Erythroblast (primary cell): ENCODE measurements at places on chromosomes 16 and 17.

- DNase-seq = no peak
These were observed 86.2 kb downstream of the OR1D5 start for GRCh38 chr17:2977157-2977556.

DNA sequence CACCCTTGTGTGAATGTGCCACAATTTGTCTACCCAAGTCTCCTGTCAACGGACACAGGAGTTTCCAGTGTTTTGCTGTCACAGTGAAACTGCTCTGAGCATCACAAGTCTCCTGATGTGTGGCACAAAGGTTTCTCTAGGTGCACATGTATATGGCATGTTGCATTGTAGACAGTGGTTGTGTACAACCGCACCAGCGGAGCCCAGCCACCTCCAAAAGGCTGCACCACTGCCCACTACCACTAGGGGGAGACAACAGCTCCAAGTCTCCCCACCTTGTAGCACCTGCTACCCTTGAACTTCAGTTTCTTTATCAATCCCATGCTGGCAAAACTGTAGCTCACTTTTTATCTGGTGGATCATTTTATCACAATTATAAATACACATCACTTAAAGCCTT lies 95.5 kb upstream of the ZNF469 start:
- peak; percentile 32 for DNase-seq

DNA sequence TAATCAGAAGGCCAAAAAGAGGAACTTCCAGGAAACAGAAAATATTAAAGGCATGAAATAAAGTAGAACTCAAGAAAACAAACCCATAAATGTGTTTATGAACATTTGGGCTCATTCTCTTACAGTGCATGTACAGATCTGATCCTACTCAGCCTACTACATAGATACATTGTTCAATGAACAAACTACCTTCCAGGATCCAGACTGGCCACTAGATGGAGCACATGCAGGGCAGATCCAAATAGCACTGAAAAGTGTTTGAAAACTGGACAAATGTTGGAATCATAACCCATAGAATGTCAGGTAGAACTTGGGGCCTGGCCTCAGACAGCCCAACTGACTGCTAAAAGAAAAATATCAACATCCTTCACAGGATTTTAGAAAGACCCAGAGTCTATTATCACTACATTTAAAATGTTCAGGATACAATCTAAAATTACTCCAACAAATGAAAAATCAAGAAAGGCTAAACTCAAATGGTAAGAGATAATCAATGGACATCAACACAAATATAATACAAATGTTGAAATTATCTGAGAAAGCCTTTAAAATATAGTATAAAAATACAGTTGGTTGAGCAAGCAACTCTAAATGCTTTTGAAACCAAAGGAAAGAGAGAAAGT lies 122.4 kb upstream of the NUDT7 start:
- peak; percentile 15 for DNase-seq

- DNase-seq = no peak
These were observed 5.6 kb downstream of the NOG start for GRCh38 chr17:56599088-56599487.

- no peak for DNase-seq
These were observed 333.6 kb downstream of the C16orf95 start for GRCh38 chr16:86983621-86984020.

DNA sequence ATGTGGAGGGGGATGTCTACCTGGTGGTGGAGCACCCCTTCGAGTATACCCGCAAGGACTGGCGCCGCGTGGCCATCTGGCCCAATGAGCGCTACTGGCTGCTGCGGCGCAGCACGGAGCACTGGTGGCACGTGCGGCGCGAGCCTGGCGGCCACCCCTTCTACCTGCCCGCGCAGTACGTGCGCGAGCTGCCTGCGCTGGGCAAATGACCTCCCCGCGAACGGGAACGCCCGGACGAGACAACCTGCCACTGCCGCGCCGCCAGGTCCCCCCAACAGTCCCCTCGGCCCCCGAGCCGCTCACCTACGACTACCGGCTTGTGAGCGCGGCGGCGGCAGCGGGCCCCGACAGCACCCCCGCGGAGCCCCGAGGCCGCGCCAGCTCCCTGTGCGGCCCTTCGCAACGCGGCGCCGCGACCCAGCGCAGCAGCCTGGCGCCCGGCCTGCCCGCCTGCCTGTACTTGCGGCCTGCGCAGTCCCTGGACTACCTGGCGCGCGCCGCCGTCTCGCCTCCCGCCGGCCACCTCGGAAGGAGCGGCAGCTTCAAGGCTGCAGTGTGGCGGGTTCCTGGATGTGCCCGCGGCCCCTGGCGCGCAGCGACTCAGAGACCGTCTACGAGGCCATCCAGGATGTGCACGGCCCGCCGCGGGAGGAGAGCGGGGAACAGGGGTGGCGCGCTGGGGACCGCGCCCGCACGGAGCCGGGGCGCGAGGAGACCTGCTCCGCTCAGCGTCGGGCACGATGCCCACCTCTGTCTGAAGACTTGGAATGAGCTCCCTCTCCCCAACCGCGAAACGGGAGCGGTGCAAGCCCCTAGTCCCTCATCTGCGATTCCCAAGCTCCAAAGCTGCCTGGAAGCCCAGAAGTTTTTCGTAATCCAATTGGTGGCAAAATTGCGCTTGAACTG lies 48.7 kb upstream of the AMZ2 start:
- DNase-seq = no peak

DNA sequence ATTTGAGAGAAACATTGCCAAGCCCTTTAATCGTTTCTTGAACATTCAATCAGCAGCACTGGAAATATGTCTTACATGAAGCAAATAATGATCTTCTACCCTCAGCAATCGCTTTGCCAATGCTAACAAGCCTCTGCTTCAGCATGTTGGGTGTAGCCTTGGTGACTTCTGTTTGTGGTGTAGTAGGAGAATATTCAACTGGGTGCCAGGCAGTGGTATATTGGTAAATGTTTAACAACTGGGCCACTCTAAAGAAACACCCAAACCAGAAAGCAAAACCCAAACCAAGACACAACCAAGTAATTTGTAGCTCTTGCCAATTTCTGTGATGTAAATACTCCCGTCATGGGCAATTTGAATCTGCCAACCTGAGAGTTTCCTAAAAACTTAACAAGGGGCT lies 9.7 kb downstream of the CDH13 start:
- no peak for DNase-seq

DNA sequence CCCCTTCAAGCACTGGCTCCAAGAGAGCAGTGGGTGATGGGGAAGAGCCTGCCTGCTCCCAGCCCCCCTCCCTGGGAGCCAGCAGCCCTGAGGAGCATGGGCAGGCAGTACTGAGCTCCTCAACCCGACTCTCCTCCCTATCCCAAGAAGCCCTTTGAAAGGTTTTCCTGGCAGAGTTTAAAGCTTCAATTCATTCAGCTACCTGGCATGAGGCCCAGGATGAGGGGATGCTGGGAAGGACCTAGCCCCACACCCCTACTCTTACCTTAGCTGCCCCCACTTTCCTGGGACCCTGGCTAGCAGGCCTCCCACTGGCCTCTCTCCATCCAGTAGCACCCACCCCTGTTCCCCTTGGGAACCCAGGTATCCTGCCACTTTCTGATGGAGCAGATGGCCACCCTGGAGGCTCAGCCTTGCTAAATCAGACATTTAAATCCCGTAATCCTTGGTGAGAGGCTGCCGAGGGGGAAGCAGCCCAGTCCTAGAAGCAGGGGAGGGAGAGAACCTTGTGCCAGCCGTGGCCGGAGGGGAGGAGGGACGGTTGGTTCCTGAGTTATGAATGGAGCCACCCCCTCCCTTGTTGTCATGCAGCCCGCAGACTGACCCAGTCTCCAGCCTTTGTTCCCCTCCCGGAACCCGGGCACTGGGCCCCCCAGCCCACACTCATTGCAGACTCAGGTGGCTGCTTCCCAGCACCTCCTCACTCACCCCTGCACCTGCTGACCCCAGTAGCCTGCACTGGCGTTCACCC lies 17.1 kb downstream of the ATP1B2 start:
- no peak for DNase-seq

- peak; percentile 83 for DNase-seq
These were observed 3.7 kb upstream of the CNP start for GRCh38 chr17:41962768-41963434.

DNA sequence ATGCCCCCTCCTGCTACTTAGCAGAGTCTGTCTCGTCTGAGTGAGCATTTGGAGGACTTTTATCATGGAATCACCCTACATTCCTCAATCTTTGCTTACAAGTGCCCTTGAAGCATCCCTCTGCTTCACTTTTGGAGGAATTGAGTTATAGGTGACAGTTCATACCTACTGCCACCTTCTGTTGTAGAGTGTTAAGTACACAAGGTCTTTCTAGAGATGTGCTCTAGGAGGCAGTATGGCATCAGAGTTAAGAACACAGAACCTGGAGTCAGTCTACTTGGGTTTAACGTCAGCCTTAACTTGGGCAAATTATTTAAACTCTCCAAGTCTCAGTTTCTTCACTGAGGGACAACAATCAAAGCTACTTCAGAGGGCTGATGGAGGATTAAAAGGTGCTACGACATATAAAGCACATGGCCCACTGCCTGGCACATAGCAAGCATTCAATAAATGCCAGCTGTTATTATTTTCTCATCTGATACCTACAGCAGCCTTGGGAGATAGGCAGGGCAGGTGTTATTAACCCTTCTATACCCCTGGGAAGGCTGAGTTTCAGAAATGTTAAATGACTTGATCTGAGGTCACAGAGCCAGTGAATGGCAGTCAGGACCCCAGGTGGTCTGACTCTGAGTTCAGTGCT lies 62.2 kb downstream of the UTP18 start:
- DNase-seq = peak; percentile 52

- DNase-seq = no peak
These were observed 11.8 kb upstream of the FAM171A2 start for GRCh38 chr17:44375196-44376017.

GRCh38 chr16:84054916-84055315 lies 12.3 kb upstream of the SLC38A8 start:
- no peak for DNase-seq

DNA sequence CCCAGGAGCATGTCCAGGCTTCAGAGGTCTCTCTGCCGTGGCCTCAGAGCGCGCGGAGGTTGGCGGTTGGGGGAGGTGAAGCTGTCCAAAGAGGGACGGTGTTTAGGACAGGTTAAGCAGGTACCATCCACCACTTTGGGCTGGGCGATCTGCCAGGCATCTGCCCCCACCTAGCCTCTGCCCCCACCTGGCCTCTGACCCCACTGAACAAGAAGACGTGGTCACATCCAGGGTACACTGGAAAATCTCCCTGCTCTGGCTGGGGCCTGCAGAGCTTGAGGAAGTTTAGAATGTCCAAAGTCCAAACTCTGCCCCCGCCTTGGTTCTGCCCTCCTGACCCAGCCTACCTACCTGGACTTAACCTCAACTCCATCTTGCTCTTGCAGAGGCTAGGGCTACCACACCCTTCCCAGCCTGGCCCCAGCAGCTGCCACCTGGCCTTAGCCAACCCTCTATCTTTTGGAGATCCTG lies 1.6 kb downstream of the ITGA3 start:
- no peak for DNase-seq

GRCh38 chr16:87076950-87077749 lies 240.0 kb downstream of the C16orf95 start:
- peak; percentile 59 for DNase-seq

- no peak for DNase-seq
These were observed 294.4 kb downstream of the SOX9 start for GRCh38 chr17:72414967-72415853.

- no peak for DNase-seq
These were observed 22.5 kb downstream of the CYB5D2 start for GRCh38 chr17:4165301-4166010.

DNA sequence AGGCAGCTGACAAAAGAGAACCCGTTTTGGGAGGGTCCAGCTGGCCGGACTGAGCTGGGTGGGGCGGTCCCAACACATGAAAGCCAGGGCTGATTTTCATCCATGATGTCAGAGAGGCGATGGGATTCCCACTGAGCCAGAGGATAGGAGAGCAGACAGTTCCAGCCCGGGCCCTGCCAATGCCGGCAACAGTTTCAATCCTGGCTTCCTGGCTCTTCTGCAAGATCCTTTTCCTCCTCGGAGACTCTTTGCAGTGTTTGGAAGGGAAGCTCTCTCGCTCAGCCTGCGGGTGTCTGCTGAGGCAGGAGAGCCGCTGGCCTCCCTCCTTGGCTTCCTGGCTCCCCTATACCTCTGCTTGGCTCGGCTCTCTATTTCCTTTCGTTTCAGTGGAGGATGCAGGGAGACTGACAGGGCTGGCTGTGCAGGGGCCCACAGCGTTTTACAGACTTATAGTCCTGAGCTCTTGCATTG lies 145.5 kb upstream of the SOX9 start:
- no peak for DNase-seq

DNA sequence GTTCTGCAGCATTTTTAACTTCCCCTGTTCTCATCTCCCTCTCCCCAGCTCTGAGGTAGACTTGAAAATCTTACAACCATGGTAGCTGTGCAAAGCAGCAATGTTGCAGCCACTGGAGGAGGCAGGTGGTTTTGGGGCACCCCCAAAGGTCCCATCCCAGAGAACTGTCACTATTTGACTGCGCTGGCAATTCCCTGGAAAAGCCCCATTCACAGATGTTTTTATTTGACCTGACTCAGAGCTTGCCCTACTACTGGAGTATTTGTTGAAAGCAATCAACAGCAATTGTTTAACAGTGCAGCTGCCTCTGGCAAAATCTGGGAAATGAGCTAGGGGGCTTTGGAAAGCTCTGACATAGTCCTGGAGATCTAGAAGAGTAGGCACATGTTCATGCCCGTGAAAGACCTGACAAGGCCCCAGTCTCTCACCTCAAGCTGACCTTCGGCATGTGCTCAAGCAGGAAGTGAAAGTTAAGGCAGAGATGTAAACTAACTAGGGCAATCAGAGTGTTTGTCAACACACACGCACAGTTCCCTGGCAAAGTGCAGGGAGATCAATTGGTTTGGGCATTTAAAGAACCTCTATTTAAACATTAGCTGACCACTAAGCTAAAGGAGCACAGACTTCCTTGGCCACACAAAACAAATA lies 19.7 kb upstream of the PIK3R5 start:
- no peak for DNase-seq

DNA sequence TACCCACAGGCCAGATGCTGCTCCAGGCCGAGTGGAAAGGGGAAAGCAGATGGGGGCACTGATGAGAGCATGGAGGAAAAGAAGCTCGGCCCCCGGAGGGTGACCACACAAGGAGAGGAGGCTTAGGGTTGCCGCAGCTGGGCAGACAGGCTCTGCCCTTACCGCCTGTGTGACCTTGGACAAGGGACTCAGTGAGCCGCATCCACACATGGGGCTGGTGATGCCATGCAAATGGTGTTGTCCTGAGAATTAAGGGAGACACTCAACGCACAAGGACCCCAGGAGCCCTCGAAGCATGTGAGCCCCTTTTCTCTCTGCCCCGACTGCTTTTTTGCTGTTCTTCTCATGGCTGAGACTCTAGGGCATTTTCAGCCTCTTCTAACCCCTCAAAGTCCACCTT lies 61.0 kb downstream of the PLXDC1 start:
- no peak for DNase-seq

DNA sequence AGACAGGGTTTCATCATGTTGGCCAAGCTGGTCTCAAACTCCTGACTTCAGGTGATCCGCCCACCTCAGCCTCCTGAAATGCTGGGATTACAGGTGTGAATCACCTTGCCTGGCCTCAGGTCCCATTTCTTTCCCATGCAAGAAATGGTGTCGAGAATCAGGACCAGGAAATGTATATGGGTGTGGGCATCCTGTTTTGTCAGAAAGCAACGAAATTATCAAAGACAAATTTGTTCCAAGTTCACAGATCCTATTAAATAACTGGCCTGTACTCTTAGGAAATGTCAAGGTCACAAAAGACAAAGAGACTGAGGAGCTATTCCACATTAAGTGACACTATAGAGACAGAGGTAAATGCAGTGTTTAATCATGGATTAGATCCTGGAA lies 17.1 kb upstream of the ST6GALNAC1 start:
- no peak for DNase-seq
